ENCODE measurements at places on chromosomes 16 and 17.

GRCh38 chr17:79833744-79834564 is 5.3 kb downstream of the CBX4 start:
- DNase-seq, result no peak

DNA sequence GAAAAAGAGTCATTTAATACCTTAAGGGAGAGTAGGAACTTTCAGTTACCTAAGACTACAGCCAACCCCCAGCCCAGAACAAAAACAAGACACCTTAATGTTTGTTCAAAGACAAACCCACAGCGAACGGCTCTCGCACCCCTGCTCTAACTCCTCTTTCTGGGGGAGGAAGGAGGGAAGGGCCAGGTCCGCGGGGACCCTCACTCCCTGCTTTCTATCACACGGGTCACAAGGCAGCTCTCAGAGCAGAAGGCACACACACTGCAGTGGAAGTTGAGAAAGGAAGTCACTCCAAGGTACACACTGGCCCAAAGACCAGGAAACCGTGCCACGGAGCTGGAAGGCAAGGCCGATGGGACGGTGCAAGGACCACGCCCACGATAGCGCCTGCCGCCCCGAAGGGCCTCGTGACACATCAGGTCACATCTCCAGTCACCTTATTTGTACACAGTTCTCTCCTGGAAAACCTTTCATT is 10.0 kb downstream of the LITAFD start:
- DNase-seq, result no peak

- no peak for DNase-seq
Measured at GRCh38 chr16:87790292-87791100, 24.7 kb upstream of the KLHDC4 start.

DNA sequence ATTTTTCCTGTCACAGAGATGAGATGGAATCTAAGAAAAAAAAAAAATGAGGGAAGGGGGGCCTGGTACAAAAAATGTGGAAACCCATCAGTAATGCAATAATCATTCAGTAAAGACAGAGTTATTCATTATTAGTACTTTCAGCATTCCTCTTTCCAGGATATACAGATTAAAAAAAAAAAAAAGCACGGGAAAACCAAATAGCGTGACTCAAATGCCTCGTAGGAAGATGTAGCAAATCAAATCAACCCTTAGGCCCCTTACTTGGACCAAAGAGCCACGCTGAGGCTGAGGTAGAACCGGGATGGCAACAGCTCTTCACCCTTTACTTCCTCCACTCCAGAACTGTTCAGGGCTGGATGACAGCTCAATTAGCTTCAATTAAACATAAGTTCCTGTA is 52.5 kb downstream of the SMG6 start:
- no peak for DNase-seq
